ENCODE measurements at places on chromosomes 2 and 18.

GRCh38 chr2:213237251-213237650 is 47.0 kb upstream of the SPAG16 start:
- DNase-seq: no peak

DNA sequence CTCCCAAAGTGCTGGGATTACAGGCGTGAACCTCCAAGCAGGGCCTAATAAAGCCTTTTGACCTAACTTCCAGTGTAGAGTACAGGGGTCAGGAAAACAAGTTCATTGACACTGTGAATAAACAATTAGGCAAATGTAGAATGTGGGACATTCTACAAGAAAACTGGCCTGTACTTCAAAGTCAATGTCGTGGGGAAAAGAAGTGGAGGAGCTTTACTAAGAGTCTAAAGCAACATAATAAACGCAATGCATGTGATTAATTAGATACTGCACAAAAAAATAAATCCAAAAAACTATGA is 3.6 kb upstream of the RRM2 start:
- no peak for DNase-seq

GRCh38 chr18:3411327-3411726 is 38.6 kb upstream of the TGIF1 start:
- no peak for DNase-seq

DNA sequence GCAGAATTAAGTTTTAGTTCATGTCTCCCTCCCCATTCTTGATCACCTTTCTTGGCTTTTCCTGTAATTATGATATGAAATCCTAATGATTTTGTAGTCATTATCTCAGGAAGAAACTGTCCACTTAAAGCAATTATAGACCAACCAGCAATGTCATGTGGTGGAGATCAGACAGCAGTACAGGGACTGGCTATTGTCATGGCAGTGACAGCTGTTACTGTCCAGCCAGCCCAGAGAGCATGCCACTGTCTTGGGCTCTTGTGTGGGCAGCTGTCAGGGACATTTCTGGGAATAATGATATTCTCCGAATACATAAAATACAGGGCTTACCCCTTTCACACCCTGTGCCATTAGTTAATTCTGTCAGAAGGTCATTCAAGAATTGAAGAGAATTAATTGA is 355.3 kb upstream of the RAB12 start:
- no peak for DNase-seq

DNA sequence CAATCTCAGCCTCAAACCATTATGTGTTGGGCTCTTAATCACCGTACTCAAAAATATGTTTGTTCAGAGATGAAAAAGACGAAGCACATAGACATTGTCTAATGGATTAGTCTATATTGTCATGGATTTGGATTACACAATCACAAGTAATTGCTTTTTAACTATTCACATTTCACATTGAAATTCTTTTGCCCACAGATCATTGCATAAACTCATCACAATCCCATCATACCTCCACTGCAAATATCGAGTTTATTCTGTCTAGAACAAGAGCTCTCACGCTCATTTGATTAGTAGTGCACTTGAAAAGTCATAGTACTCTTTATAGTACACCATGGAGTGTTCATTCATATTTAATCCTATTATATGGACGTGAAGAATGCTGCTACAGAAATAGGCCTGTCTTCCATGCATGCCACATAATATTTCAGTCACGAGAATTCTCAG is 97.9 kb upstream of the SOX11 start:
- DNase-seq: no peak

GRCh38 chr18:5518179-5518770 is 25.5 kb downstream of the EPB41L3 start:
- DNase-seq: no peak

DNA sequence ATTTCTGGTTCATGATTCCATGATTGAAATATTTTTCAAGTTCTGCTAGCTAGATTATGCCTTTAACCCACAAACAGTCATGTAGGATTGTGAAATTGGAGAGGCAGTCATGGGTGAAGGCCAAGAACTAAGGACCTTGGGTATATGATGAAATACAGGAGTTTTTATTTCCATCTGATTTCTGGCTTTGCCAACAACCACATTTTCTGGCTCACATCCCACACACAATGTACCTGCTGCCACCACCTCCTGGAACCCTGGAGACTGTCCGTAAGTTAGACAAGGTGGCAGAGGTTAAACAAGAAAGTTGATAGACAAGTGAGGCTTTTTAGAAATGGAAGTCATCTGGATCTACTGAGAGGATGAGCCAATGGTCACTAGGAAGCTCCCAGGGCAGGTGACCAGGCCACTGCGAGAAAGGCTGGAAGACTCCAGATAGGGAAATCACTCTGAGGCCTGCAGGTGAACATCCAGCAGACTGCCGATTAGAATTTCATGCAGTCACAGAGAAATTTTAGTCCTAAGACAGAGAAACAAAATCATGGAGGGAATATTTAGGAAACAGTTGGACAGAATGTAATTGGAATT is 402.0 kb downstream of the ALK start:
- no peak for DNase-seq

Measured in cortex of kidney (tissue), 1 donor.